ENCODE measurements at places on chromosomes 1 and 21.

DNA sequence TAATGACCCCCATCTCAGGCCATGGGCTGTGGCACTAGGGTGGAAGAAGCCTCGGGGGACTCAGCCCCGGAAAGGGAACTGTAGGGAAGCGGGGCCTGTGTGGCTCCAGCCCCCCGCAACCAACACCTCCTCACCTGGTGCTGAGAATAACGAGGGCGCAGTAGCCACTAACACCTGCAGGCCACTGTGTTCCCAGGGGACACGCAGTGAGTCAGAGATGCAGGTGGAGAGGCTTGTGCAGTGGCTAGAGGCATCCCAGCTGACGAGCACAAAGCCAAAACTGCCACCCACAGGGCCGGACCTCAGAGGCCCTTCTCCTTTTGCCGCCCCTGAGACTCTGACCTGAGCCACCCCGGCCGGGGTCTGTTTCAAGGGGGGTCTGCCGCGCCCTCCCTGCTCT, 33.5 kb upstream of the CCDC27 start:
- DNase-seq: peak; percentile 60

- DNase-seq: peak; percentile 14
Observed at GRCh38 chr1:162276493-162276892, 100.2 kb downstream of the SPATA46 start.

DNA sequence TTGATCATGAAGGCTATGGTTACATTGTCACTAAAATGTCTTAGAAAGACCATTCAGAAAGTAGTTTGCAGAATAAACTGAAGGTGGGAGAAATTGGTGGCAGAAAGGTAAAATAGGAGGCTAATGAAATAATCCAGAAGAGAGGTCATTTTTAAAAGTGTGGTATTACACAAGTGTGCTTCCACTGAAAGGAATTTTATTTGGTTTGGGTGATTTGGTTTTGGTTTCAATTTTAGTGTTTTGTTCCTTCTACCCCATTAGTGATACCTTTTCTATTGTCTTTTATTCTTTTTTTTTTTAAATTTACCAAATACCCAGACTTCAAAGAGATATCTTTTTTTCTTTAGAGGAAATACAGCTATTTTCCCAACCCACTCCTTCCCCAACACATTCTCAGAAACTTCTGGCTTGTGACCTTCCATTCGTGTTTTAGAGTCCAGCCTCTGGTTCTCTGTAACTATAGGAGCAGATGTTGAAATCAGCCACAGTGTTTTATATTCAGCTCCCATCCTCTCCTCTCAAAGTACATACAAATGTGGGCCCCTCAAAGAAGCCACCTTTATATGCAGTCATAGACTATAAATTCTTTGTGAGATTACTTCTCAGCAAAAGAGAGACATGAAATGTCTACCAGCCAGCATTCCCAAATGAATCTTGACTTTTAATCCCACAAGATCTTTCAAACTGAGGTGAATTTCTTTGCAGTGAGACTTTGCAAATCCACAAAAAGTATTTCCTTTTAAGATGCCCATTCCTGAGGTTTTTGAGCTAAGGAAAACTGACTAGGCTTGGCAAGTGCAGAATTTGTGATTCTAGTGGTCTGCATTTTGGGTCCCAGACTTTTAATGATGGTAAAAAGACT, 42.0 kb upstream of the PALMD start:
- no peak for DNase-seq

DNA sequence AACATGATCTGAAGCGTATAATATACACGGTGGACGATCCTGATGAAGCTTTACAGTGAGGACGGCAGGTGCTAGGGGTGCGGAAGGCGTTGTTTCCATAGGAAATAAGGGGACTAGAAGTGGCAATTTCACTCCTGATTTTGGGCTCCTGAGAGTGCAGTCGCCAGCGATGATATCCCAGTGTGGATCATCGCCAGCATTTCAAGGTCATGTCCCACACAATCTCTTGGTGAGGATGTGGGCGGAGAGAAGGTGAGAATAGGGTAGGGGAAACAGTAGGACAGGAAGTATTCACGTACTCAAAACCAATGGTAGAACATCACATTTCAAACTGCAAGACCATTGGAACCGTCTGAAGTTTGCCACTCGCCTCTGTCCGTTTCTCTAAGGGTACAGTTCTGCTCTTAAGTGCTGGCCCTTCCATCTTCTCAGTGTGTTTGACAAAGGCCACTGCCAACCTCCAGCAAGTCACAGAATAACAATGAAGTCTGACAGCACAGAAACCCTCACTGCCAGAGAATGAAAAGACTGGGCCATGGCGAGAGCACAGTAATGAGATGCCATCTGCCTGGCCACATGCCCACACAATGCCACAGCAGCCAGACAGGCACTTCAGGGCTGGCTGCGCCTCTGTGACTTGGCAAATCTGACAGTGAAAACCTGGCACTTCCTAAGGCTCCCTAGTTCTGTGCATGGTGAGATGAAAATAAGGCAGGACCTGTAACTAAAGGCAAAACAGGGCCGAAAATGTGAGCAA, 27.9 kb downstream of the PCSK9 start:
- DNase-seq: peak; percentile 67

GRCh38 chr21:38221594-38221993, 35.2 kb upstream of the KCNJ15 start:
- DNase-seq: no peak

DNA sequence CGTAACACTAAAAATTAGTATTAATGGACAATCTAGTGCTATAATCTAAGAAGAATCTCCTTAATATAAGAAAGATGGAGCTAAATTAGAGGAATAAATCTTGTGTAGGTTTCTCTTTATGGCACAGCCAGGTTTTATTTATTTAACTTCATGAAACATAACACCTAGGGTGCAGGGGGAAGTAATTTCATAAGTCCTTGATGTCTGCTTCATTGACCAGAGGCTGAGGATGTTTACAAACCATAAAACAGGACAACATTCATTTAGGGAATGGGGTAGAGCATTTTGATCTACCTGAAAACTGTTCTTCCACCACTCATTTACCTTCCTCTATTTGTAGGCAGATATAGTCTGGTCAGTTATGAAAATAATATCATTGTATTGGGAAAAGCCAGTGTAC, 95.5 kb downstream of the NGF start:
- peak; percentile 14 for DNase-seq

DNA sequence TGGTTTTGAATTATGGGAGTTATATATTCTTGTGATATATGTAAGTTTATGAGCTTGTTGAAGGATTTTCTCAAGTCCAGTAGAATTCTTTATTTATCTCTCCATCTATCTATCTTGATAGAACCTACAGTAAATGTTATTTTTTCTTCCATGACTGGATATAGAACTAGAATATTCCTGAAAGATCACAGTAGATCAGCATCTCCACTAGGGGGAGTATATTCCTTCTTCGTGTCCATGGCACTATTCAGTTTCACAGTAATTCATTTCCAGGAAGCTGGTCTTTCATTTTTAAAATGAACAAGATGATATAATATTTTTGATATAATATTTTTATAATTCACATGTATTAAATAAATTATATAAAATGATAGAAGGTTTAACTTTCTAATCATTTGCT, 18.8 kb downstream of the TMPRSS15 start:
- no peak for DNase-seq

DNA sequence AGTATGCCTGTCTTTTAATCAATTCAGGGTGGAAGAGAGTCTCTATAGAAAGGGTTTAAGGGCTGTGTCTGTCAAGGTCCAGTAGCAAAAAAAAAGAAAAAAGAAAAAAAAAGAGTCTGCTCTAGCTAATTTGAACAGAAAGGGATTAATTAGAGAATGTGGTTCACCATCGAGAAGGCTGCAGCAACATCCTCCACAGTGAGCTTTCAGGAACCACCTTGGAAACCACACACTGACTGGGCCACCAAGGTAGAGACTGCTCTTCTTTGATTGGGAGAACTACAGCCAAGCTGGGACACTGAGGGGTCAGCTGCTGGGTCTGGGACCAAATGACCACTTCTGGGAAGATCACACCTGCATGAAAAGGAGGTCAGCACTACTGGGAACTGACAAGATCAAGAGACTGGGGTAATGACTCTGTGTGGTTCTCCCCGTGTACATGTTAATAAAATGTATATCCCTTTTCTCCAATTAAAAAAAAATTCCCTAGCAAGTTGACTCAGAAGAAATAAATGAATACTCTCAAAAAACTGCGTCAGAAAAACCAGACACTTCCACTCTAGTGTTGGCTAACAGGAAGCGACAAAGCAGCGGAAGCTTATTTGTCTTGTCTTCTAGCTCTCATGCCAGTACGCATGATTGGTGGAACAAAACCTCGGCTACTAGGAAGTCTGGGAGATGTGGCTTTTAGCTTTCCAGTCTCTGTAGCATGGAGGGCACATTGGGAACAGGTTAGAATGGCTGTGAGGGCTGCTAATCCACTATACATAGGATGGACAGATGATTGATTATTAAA, 60.0 kb upstream of the IVNS1ABP start:
- DNase-seq: no peak

DNA sequence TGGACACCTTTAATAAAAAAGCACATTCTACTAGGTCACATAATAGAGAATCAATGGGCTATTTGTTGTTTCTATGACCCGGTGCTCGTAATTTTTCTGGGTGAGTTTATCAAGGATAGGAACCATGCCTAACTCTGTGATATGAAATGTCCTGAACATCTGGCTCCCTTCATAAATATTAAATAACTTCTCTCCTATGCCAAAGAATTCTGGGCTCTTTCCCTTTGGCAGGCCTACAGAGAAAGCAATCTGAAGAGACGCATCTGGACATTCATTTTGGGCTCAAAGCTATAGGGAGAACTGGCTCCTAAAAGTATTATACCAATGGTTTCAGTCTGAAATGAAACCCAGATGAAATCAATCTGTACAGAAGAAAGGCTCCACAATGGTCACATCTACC, 38.8 kb upstream of the ANGPTL7 start:
- DNase-seq: no peak

- no peak for DNase-seq
Observed at GRCh38 chr1:40385437-40386358, 12.2 kb downstream of the SMAP2 start.
